Immature natural killer cell (primary cell): ENCODE measurements at places on chromosomes 2 and 18.

DNA sequence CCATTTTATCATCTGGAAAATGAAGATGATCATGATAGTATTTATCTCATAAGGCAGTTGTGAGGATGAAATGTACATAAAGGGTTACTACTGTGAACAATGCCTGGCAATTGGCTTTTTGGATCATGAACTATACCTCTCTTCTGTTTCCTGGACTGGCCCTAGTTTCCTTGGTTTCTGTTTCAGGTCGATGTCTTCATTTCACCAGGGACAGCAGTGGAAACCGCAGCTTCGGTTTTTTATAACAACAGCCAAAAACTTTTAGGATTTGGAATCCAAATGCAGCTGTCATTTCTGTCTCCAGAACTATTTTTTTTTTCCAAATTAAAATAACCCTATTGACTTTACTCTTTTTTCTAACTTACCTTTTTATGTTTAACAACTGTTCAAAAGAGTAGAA is 425.1 kb downstream of the RND3 start:
- no peak for DNase-seq

DNA sequence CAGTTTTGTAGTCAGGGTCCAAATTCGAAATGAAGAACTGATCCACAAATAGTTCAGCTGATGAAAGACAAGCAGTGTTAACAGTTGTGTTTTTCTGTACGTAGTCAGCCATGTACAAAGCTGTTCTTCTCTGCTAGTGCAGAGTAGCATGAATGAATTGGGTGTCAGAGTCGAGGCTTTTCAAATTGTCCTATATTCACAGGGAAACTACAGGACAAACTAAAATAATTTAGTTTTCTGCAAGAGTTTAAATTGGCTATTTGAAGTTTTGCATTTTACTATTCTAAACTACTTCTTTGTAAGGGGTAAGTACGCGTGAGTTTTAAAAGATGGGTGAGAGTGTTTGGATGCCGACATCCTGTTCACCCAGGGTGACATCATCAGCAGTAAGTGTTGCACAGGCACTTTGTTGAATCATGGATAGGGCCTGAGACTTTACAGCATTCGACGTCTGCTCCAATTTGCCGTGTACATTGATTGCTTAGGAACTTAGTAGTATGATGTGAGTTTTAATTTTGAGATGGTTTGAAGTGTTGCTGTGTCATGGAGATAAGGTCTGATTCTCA is 147.2 kb upstream of the NFATC1 start:
- DNase-seq: no peak

DNA sequence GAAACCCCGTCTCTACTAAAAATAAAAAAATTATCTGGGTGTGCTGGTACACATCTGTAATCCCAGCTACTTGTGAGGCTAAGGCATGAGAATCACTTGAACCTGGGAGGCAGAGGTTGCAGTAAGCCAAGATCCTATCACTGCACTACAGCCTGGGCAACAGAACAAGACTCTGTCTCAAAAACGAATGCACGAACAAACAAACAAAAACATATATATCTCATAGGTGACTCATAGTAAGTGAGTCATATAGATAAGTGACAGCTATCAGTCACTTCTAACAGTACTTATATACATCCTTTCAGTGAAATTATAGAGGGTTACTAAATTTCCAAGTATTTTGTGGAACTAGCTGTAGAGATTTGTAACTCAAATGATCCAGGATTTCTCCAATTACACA is 127.3 kb upstream of the FIGN start:
- DNase-seq: no peak

GRCh38 chr18:75108579-75109318 is 100.2 kb downstream of the PTGR3 start:
- no peak for DNase-seq

GRCh38 chr2:230326453-230327417 is at the start of gene SP140L:
Gene SP140L, plus strand, starts transcription at chr2:230327193. Its CDS starts 77 bp downstream, at chr2:230327270.
- DNase-seq: peak; percentile 79

GRCh38 chr2:72211777-72212485 is 64.3 kb upstream of the CYP26B1 start:
- DNase-seq: no peak

- DNase-seq: no peak
Measured at GRCh38 chr2:113124984-113125855, 2.2 kb upstream of the IL1RN start.
